Fibroblast of pulmonary artery (primary cell): ENCODE measurements at places on chromosomes 4 and X.

DNA sequence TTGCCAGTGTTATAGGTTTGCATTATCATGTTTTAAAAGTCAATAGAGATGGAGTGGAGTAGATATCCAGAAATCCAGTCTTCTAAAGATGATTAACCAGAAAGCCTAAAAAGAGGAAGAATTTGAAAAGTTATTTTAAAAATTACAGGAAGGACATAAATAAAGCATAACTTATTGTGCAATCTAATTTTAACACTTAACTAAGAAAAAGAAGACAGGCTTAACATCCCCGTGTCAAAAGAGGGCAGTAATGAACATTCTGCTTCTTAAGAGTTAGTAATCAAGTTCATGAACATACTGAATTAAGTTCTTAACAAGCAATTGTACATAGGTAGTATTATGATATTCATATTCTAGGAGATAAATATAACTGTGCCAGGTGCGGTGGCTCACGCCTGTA is 39.3 kb downstream of the ELF2 start:
- DNase-seq: no peak

DNA sequence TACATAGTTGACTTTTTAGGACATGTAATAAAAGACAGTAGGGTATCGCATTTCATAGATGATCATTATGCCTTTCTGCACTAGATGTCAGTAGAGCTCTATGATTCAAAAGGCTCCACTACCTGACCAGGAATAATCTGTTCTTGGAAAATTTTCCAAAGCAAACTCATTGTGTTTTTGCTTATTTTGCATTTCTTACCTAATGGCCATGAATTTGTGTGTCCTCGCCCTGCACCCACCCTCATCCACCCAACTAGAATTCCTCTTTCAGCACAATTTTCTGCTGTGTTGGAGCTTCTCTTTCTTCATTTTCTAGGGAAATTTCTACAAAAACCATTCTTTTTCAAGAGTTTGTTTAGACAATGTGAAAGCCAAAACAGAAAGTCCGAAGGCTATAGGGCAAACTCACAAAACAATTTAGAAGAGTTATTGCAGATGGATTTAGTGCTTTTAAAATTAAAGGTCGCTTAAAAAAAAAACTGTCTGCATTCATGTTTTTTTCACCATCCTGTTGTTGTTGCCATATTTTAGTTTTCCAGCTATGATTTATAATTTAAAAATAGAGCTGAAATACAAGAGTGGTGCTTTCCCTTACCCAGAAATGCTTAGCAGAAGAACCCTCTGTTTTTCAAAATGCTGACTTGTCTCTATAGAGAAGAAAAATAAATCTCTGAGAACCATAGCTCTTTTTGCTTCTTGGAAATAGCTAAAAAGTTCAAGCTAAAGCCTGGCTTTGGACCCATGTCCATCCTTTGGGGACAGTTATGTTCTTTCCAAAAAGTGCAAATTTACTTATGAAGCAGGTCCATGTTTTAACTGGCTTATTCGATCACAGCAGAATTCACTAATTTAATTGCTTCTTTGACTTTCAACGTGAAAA is 183.7 kb downstream of the SPATA18 start:
- DNase-seq: peak; percentile 50

DNA sequence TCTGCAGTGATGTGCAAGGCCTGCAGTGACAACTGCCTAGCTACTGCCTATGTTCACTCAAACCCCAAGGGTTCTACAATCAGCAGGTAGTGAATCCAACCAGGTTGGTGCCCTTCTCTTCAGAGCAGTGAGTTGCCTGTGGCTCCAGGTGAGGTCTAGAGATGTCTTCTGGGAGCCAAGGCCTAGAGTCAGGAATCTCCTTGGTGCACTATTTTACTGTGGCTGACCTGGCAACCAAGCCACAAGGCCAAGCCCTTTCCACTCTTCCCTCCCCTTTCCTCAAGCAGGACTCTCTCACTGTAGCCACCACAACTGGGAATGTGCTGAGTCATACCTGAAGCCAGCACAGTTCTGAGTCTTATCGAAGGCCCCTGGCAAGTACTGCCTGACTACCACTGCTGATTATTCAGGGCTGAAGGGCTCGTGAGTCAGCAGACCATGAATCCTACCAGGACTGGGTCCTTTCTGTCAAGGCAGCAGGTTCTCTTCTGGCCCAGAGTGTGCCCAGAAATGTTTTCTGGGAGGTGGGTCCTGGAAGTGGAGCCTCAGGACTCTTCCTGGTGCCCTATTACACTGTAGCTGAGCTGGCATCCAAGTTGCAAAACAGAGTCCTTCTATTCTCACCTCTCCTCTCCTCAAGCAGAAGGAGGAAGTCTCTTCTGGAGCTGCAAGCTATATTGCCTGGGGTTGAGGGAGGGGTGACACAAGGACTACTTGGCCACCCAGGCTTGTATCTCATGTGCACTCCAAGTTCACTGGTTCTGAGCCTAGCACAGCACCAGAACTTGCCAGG is 111.6 kb downstream of the BTC start:
- peak; percentile 94 for DNase-seq

GRCh38 chr4:86019362-86019761 is 340.5 kb downstream of the MAPK10 start:
- no peak for DNase-seq

GRCh38 chr4:17497890-17498523 is 13.9 kb downstream of the QDPR start:
- DNase-seq: no peak

GRCh38 chr4:56149591-56149990 is 200.8 kb downstream of the CEP135 start:
- DNase-seq: peak; percentile 71

DNA sequence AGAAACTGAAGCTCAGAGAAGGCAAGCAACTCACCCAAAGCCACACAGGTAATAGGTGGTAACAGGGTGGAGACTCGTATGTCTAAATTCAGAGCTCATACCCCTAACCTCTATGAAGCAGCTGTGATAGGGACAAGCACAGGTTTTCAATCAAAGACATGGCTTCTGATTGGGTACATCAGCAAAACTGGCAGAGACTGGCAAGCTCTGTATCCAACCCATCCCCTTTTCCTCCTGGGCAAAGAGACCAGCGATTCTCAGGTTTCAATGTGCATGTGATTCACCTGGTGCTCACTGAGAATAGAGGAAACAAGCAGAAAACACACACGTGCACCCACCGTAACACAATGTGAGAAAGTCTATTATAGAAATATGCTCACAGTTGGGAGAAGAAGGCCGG is 153.0 kb downstream of the SMIM20 start:
- DNase-seq: no peak

GRCh38 chrX:133054761-133055405 is 42.0 kb downstream of the USP26 start:
- no peak for DNase-seq

- DNase-seq: no peak
These were observed 12.3 kb upstream of the ADH5 start for GRCh38 chr4:99100876-99101275.

DNA sequence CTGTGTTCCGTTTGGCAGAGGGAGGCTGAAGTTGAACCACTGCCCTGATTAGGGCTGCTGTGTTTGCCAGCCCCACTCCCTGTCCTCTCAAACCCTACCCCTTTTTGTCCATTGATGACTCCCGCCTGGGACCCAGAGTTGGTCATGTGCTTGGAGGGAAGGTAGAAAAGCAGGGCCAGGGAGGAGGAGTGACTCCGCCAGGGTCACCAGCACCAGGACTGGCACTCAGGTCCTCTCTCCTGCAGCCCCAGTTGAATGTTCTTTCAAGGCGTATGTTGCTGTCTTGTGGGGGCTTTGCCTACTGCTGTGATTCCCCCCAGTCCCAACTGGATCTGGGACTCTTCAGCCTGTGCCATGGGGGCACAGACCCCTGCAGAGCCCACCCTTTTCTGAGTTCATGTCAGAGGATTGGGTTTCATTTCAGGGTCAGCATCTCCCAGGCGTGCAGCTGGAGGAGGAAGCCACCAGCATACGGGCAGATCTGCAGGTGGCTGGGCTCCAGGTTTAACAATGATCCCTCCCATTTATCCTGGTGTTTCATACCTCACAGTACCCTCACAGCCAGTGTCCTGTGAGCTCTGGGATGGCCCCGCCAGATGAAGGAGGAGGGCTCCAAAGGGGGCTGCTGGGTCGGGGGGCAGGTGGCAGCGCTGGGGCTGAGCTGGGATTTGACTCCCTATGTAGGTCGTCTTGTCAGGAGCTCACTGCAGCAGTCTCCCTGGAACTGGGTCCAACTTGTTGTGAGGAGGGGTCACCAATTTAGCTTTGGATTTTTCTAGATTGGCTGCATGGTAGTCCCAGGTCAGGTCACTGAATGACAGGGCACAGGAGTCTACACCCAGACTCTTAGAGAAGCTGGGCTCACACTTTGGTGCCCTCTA is 55.7 kb downstream of the MSX1 start:
- no peak for DNase-seq

GRCh38 chr4:9927341-9928007 is 93.8 kb downstream of the SLC2A9 start:
- no peak for DNase-seq

DNA sequence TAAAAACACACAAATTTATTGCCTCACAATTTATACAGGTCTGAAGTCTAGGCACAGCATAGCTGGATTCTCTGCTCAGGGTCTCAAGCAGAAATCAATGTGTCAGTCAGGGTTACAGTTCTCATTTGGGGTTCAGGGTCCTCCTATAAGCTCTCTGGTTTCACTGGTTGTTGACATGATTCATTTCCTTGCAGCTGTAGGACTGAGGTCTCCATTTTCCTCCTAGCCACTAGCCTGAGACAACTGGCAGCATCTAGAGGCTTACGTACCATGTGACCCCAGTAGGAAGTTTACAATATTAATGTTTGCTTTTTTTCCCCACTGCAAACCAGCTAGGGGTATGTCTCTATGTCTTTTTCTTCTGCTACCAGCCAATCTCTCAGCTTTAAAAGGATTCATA is 102.5 kb downstream of the CPEB2 start:
- no peak for DNase-seq

DNA sequence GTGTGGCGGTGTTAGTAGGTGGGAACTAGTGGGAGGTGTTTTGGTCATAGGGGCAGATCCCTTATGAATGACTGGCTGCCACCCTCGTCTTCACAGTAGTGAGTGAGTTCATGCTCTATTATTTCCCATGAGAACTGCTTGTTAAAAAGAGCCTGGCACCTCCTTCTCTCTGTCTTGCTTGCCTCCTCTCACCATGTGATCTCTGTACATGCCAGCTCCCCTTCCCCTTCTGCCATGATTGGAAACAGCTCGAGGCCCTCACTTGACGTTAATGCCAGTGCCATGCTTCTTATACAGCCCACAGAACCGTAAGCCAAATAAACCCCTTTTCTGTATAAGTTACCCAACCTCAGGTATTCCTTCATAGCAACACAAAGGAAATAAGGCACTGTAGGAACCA is 21.7 kb downstream of the PNMA6F start:
- no peak for DNase-seq

DNA sequence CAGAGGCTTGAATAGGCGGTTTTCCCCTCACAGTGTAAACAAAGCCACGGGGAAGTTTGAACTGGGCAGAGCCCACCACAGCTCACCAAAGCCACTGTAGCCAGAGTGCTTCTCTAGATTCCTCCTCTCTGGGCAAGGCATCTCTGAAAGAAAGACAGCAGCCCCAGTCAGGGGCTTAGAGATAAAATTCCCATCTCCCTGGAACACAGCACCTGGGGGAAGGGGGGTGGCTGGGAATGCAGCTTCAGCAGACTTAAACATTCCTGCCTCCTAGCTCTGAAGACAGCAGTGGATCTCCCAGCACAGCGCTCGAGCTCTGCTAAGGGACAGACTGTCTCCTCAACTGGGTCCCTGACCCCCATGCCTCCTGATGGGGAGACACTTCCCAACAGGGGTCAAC is 44.0 kb upstream of the USP38 start:
- no peak for DNase-seq

- no peak for DNase-seq
These were observed 21.9 kb downstream of the STK26 start for GRCh38 chrX:132044953-132045352.

- no peak for DNase-seq
These were observed 14.8 kb upstream of the MAMLD1 start for GRCh38 chrX:150348365-150348764.

GRCh38 chr4:169133932-169134331 is 123.9 kb upstream of the CBR4 start:
- no peak for DNase-seq

DNA sequence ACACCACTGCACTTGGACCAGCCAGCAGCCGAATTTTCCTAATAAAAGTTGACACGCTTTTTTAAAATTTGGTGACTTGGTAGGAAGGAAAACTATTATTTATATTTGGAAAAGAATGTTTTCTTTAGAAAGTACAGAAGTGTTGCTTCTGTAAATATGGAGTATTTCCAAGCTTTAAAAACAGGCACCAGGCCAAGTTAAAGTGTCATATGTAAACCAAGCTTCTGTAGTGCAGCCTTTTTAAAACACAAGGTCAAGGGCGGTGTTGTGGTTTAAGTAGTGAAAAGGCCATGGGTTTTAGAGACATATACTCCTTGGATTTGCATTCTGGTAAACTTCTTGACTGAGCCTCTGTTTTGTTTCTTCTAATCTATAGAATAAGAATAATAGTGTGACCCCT is 62.7 kb downstream of the TRIM2 start:
- DNase-seq: peak; percentile 33
